ENCODE measurements at places on chromosomes 3 and 15. TPM values are rescaled to one million over a fixed set of nuclear protein-coding genes. Genes with fewer than 3 reads are reported as not detected.

Gene TP63
- not detected for total RNA-seq

Gene HIGD1A
- total RNA-seq = 224 TPM

Gene CPNE4
- total RNA-seq = not detected

Gene DOCK3
- total RNA-seq = 0.32 TPM

Gene MORC1
- not detected for total RNA-seq

Gene SMCO1
- total RNA-seq = not detected

Gene KIF23
- total RNA-seq = 38.3 TPM

Gene PLA1A
- total RNA-seq = 1.3 TPM

Gene NOX5
- 0.05 TPM for total RNA-seq

Gene ITIH1
- total RNA-seq = not detected

Gene CMTM7
- total RNA-seq = 5.9 TPM

Gene SUSD5
- 0.17 TPM for total RNA-seq

Gene LAMB2
- 112 TPM for total RNA-seq

Gene ANKUB1
- not detected for total RNA-seq

Gene PGBD4
- 1.3 TPM for total RNA-seq

Gene SLC12A8
- 33.7 TPM for total RNA-seq

Gene CACNA1D
- 9.6 TPM for total RNA-seq

Gene SOX14
- not detected for total RNA-seq

Gene GOLGA6L9
- 3.0 TPM for total RNA-seq

Gene ST3GAL6
- total RNA-seq = 2.5 TPM

Gene CDC25A
- 23.7 TPM for total RNA-seq

Gene ST8SIA2
- total RNA-seq = 0.42 TPM

Gene SEMA3B
- total RNA-seq = 51.6 TPM

Gene SPCS1
- 136 TPM for total RNA-seq

Gene SLC12A1
- total RNA-seq = not detected

Gene RLBP1
- total RNA-seq = not detected

Gene ESYT3
- total RNA-seq = 1.2 TPM

Gene AADACL2
- not detected for total RNA-seq

Gene GPR149
- not detected for total RNA-seq

Gene IGSF11
- total RNA-seq = 0.22 TPM

Gene PDIA5
- total RNA-seq = 40.1 TPM

Gene EPHB1
- 0.40 TPM for total RNA-seq

Gene MFN1
- total RNA-seq = 50.5 TPM

Gene ADGRG7
- 3.2 TPM for total RNA-seq

Gene TRAK1
- total RNA-seq = 58.9 TPM

Gene TLR9
- total RNA-seq = 0.27 TPM

Gene SKOR1
- 0.19 TPM for total RNA-seq

Gene ZNF80
- not detected for total RNA-seq

Gene GOLGA8T
- total RNA-seq = not detected

Gene DPH3
- 15.4 TPM for total RNA-seq

Gene MKRN2OS
- 6.5 TPM for total RNA-seq

Gene GOLGA6D
- total RNA-seq = not detected

Gene CHRNB4
- not detected for total RNA-seq

Gene CALML4
- 126 TPM for total RNA-seq

Gene FOXL2
- total RNA-seq = 0.07 TPM

Gene UBA3
- 57.4 TPM for total RNA-seq

Gene PAK6
- 4.9 TPM for total RNA-seq

Gene SLC22A14
- 0.11 TPM for total RNA-seq

Gene PLXND1
- 25.6 TPM for total RNA-seq

Gene RPL39L
- total RNA-seq = 2.6 TPM

Gene GALK2
- total RNA-seq = 39.7 TPM

Gene BRK1
- 104 TPM for total RNA-seq

Gene NDN
- 17.8 TPM for total RNA-seq

Gene NEDD4
- 15.3 TPM for total RNA-seq

Gene TIMP4
- total RNA-seq = 2.0 TPM

Gene UPK1B
- not detected for total RNA-seq
